ENCODE measurements at places on chromosomes 2 and 18.

DNA sequence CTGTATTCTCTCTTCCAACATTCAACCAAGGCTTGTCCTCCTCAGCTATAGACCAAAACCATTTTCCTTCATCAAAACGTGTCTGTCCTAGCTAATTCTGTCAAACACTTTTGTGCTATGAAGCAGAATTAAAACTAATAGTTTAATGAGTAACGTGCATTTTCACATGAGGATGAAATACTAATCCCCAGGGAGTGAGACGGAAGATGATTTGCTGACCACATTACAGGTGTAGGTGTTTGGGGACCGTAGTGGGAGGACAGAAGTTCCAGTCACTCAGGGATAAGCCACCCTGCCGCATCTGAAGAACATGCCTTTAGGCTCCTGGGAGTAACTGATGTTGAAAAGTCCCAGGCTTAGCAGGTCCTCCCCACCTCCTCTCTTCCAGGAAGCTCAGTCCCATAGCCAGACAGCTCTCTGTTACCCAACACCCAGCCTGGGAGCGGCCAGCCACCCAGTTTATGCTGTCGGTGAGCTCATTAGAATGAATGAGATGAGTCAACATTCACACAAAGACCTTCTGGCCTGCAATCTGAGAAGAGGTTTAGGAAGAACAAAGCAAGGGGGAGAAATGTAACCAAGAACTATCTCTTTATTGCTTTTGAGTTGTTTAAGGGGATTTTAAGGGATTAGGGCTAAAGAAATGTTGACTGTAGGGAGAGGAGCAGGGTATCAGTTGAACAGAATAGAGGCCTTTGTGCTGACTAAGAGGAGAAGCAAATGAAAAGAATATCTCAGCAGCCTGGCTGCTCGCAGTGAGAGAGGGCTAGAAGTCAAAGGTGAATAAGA is 122.5 kb downstream of the FOXI3 start:
- DNase-seq, result no peak

GRCh38 chr2:224162122-224162521 is 123.0 kb upstream of the SERPINE2 start:
- no peak for DNase-seq

- DNase-seq, result no peak
Measured at GRCh38 chr18:78742218-78742745, 237.3 kb upstream of the SALL3 start.

GRCh38 chr18:61785588-61785987 is 107.2 kb downstream of the RNF152 start:
- no peak for DNase-seq

- DNase-seq, result no peak
Measured at GRCh38 chr2:181900007-181900651, 8.6 kb downstream of the ITPRID2 start.

DNA sequence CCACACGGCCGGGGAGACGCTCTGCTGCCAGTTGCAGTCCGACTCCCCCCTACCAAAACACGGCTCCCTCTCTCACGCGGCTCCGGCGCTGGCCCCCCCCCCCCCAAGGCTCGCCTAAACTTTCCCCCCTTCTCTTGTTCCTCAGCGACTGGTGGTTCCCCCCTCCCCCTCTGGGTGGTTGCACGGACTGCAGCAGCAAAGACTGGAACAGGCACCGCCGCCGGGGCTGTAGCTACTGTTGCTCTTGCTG is 281 bp downstream of the XPO1 start:
- DNase-seq, result no peak

DNA sequence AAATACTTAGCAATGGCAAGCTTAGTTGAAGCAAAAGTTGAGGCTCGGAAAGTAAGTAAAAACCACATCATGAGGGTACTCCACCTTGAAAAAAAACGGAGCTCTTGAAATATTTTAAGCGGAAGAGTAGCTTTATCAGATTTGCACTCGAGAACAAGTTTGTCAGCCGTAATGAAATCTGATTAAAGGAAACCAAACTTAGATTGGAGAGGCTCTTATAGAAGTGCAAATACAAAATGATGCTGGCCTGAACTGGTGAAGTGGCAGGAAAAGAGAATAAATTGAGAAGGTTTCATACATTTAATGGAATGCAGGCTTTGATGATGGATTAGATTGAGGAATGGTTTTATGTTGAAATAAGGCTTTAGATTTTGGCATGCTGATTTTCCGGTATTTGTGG is 484.2 kb downstream of the PID1 start:
- no peak for DNase-seq

GRCh38 chr2:89833780-89834117 is 1142.3 kb downstream of the RPIA start:
- no peak for DNase-seq

GRCh38 chr2:9235147-9236044 is 28.8 kb downstream of the ASAP2 start:
- DNase-seq, result no peak

DNA sequence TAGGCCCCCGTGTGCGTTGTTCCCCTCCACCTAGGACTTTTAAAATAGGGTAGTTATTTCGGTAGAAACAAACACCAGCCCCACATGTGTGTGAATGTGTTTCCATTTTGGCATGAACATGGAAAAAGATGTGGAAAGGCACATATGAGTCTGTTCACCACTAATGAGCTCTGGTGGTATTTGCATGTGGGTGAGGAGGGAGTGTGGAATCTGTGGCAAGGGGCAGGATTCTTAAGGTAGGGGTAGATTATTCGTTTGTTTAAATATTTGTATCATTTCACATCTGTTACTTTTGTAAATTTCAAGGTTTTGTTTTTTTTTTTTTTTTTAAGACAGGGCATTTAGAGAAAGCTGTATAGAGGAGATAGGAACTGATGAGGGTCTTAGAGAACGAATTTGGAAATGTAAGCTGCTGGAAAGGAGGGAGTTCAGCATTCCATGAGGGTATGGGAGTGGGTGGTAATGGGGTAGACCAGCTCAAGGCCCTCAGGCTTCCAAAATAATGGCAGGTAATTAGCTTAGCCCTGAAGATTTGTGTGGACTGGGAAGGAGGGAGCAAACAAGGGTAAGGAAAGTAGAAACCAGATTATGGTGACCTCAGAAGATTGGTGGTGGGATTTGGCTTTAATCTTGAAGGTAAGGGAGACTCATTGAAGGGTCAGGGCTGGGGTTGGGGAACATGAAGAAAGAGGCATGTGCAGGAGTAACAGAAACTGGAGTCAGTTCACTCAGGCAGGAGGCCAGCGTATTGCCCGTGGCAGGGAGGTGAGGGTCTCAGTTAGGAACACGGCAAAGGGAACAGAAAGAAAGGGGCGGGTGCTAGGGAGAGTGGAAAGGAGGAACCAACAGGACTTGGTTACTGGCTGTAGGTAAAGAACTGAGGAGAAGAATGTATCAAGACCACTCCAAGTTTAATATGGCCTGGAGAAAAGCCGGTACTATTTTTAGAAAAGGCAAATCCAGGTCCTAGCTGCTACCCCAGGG is 123.6 kb downstream of the PLB1 start:
- DNase-seq, result no peak

DNA sequence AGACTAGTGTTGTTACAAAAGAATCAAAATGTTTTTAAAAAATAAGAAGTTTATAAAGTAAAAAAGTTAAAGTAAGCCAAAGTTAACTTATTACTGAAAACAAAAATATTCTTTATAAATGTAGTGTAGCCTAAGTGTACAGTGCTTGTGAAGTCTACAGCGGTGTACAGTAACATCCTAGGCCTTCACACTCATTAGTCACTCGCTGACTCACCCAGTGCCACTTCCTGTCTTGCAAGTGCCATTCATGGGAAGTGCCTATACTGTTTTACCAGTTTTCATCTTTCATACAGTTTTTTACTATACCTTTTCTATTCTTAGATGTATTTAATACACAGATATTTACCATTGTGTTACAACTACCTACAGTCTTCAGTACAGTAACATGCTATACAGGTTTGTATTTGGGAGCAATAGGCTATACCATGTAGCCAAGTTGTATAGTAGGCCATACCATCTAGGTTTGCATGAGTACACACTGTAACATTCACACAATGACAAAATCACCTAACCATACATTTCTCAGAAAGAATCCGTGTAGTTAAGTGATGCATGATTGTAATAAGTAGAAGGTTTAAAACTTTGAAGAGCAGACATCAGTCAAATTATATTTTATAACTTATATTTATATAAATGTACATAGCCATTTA is 13.4 kb downstream of the SERPINB7 start:
- DNase-seq, result peak; percentile 10

GRCh38 chr2:148048475-148049221 is 27.8 kb downstream of the MBD5 start:
- DNase-seq, result no peak
